ENCODE measurements at places on chromosomes 7 and 10.

- no peak for DNase-seq
Observed at GRCh38 chr7:134959810-134960209, 26.5 kb upstream of the AGBL3 start.

DNA sequence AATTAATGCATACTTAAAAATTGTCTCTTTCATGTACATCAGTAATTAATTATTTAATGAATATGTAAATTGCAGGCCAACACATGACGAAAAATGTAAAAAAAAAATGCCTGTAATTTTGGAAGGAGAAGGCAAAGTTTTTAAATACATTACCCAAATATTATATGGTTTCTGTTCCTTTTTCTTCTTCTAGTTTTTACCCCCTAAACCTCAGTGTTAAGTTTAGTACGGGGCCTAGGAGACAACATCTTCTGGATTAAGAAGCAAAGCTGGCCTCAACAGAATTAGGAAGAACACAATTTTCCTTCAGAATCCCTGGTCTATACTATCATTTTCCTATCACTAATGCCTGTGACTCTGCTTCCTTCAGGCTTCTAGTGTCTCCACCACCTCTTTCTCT, 459.3 kb upstream of the NRP1 start:
- DNase-seq: no peak

DNA sequence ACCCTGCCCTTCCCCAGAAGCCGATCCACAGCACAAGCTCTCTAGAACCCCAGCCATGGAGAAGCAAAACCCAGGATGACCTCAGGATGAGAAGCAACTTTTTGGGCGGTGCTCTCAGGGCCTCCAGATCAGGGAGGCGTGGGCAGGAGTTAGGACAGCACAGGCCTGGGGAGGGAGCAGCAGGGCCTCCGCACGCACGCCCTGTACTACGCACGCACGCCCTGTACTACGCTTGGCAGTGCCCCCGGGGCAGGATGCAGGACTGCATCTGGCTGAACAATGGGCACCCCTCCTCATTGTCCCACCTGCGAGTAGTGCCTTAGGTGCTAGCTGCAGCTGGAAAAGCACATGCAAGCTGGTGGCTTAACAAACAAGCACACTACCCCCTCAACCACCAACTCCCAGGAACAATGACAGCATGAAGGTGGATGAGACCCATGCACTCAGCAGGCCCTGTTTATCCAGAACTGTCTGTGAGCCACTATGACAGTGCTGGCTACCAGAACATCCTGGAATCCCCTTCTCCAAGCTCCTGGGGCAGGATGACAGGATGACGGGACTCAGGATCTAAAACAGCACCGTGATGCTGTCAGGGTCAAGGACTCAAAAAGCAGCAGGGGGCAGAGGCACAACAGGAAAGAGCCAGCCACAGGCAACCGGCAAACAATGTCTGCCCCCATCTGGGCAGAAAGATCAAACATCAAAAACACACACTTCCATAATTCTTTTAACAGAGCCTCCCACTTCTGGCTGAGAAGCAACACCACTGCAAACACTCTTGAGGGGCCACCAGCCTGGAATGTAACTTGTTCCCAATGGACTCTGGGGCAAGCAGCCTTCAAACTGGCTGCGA, 11.8 kb downstream of the PODXL start:
- DNase-seq: no peak

GRCh38 chr10:12308057-12308456, 41.3 kb upstream of the CAMK1D start:
- DNase-seq: no peak

DNA sequence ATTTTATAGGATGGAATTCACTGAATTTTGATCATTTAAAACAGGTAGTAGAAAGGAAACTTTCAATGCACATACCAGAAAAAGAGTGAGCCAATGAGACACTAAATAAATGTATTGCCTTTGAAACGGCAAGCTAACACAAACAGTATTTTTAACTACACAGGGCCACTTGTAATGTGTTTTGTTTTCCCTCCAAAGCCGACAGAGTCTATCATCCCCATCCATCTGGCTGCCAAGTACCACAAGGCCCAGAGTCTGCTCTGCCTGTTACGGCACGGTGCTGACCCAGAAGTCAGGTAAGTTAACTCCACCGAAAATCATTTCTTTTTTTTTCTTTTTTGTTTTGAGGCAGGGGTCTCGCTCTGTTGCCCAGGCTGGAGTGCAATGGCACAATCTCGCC, 1.5 kb downstream of the ANKRD61 start:
- DNase-seq: no peak

Measured in GM12891 (cell line).